ENCODE measurements at places on chromosomes 16 and 17. TPM values are rescaled to one million over a fixed set of nuclear protein-coding genes. Genes with fewer than 3 reads are reported as not detected.
A peak's percentile ranks its signal among the peaks of the same experiment; 100 is the strongest.

DNA sequence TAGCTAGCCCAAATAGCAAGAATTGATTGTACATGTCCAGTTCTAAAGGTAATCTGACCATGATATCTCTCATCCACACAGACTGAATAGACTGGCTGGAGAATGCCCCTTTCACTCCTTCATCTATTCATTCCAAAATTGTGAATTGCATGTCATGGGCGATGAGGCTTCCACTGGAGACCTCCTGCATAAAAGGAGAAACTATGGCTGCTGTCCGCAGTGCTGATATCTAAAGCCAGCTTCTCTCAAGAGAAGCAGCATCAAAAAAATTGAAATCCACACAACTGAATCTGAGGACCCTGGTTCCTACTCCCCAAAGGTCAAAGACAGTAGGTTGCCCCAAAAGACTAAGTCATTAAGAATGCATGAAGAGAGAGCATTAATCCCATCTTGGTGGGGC is 7.9 kb upstream of the SCNN1G start:
- no peak for DNase-seq

GRCh38 chr16:4010225-4011158 is 105.8 kb downstream of the ADCY9 start:
- DNase-seq: peak; percentile 53

DNA sequence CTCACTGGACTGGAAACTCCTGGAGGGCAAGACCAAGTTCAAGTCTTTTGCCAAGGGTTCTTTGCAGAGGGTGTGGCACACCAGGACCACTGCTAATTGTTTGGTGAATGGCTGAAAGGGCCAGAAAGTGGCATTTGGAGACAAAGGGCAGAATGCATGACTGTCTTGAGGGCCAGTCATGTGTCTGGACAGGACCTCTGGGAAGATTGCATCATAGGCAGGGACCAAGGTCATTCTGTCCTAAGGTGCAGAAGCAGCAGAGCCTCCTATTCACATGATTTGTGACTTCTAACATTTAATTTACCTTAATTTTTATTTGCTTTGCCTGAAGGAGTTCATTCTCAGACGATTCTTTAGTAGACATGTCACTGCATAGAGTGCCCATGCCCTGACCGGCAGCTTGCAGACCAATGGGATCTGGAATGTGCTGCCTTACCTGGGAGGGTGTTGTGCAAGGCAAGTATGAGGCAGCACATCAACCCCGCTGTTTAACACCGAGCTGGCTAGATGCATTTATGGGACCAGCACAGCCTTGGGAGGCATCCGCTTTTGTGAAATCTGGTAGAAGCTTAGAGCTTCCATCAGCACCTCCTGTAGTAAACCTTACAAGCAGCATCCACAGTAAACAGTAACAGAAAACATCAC is 62.3 kb upstream of the MAF start:
- DNase-seq: no peak

Gene METTL22
- polyA plus RNA-seq: 26.9 TPM

DNA sequence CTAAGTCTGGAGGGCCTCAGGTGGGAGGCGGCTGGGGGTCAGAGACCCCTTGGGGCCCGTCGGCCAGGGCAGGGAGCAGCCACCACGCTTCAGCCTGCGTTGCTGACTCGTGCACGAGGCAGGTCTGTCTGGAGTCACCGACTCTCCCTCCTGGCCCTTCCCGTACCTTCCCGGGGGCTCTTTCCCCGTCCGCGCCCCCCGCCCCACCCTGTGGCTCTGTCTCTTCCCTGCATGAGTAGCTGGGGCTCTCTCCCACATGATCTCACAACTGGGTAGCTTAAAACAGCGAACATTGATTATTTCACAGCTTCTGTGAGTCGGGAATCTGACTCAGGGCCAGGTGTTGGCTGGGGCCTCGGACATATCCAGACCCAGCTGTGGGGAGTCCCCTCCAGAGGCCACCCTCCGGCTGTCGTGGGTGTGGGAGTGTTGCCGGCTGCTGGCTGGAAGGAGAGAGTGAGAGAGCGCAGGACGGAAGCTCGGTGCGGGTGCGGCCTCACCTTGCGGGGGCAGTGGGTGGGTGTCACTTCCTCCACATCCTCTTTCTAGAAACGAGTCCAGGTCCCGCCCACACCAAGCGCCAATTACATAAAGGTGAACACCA is 17.3 kb downstream of the BAHCC1 start:
- DNase-seq: peak; percentile 72

DNA sequence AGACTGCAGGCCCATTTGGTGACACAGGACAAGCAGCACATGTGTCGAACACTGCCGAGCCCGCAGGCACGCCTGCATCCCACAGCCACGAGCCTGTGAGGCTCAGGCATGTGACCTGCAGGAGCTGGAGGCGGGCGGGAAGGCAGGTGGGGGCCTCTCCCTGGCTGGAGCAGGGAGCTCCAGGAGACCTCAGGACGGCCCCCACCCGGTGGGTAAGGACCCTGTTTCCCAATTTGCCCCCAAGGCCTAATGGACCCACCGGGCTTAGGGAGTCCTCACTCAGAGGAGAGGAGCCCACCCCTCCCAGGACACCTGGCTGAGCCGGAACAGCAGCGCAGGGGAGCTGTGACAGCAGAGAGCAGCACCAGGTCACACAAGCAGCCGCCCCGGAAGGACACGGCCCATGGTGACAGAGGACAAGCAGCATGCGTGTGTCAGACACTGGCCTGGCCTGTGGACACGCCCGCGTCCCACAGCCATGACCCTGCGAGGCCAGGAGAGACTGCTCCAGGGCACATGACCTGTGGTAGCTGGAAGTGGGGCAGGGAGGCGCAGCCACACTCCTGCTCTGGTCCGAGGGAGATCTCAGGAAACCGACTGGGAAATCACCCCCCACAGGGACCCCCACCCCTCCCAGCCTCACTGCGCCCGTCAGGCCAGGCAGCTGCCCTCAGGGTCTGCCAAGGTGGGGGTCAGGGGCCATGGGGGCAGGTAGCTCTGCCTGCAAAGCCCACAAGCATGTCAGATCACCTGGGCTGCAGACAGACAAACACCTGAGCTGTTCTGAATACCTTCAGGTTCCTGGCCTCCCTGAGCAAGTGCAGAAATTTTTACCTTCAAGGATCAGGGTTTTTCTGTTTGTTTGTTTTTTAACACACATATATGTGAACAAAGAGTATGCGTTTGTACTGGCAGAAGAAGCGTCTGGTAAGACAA is 2.4 kb downstream of the SPSB3 start:
- peak; percentile 17 for DNase-seq

Gene SNTB2
- 7.0 TPM for polyA plus RNA-seq
